Globus pallidus (tissue), 1 donor: ENCODE measurements at places on chromosomes 6 and 20.

GRCh38 chr6:13383328-13384163 lies 55.2 kb upstream of the TBC1D7 start:
- no peak for DNase-seq

- no peak for DNase-seq
Measured at GRCh38 chr20:24753130-24753529, 195.9 kb upstream of the CST7 start.

GRCh38 chr6:13177664-13178063 lies 150.7 kb downstream of the TBC1D7 start:
- DNase-seq: no peak

DNA sequence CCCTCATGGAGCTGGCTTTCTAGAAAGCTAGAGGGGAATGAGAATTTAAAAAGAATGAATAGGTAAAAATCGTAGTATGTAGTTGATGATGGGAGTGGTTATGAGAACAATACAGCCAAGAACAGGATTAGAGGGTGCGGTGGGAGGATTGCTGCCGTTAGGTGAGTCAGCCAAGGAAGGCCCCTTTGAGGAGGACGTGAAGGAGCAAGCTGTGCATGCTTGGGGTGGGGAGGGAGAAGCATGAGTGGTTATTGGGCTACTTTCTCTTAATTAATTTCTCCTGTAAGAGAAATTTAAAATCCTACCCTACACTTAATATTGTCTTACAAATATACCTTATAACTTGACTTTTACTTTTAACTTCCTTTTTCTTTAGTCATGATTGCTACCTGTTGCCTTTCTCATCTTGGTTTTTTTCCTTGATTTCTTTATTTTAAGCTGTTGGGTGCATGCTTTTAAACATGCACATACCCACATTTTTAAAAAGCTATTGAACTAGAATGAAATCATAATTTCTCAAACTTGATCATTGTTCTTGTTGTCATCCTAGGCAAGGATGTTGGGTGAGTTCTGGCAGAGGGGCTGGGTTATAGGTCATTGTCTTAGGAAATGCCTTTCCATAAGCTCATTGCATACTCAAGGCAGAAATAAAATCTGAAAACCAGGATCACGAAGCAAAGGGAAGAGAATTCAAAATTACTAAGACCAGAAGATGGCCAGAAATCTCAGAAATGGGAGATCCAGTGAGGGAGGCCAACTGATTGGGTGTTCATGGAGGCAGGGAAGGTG lies 114.5 kb downstream of the TCP11 start:
- no peak for DNase-seq

DNA sequence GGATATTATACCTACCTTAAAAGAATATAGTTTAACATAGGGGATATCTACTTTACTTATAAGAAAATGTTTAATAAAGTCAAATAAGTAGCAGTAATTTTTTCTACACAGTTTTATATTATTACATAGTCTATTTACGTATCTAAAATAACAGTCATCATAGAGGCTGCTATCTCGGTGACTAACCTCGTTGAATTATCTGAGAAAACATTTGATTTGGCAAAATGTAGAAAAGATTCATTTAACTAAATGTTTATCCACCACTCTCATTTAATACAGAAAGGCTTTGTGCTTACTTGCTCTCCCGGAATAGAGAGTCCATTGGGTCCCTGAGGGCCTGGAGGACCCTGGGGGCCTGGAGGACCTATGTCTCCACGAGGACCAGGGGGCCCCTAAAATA lies 103.6 kb downstream of the COL12A1 start:
- no peak for DNase-seq

DNA sequence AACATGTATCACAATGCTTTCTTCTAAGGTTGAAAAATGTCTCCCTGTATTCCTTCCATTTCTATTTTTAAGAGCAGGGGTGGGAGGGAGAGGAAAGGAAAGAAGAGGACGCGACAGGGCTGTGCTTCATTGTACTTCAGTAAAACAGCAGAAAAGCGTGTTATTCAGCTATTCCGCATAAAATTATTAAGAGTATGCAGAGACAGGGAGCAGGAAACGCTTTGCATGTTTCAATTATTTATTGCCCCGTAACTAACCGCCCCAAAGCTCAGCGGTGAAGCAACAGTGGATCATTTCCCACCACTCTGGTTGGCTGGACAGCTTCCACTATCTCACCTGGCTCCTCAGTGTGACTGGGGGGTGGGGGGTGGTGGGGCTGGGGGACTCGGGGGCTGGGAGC lies 188.9 kb downstream of the TTLL2 start:
- no peak for DNase-seq
